ENCODE measurements at places on chromosomes 7 and 10.

DNA sequence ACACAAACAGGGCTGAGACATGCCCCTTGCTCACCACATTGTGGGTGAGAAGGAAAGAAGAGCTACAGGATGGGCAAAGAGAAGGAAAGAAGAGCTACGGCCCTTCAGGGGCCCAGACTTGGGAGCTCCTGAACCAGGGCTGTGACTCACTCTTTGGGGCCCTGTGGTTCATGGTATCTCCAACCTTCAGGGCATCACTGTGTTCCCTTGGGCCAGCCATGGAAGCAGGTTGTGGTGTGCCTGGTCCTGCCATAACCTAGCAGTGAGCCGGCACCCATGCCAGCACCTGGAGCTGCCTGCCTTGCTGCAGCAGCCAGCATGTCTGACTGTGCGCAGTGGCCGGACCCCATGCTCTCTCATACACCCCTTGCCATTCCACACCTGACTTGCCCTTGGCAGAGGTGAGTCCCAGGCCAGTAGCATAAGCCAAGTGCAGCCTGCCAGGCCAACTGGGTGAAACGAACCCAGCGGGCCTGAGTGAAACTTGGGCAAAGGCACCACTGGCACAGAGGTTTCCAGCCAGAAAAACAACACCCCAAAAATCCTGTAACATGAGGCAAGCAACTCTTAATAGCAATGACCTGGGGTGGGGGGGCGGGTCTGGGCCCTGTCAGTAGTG, 89.0 kb upstream of the CACUL1 start:
- DNase-seq: no peak

GRCh38 chr7:43648473-43649406, 65.8 kb downstream of the STK17A start:
- DNase-seq: peak; percentile 53

DNA sequence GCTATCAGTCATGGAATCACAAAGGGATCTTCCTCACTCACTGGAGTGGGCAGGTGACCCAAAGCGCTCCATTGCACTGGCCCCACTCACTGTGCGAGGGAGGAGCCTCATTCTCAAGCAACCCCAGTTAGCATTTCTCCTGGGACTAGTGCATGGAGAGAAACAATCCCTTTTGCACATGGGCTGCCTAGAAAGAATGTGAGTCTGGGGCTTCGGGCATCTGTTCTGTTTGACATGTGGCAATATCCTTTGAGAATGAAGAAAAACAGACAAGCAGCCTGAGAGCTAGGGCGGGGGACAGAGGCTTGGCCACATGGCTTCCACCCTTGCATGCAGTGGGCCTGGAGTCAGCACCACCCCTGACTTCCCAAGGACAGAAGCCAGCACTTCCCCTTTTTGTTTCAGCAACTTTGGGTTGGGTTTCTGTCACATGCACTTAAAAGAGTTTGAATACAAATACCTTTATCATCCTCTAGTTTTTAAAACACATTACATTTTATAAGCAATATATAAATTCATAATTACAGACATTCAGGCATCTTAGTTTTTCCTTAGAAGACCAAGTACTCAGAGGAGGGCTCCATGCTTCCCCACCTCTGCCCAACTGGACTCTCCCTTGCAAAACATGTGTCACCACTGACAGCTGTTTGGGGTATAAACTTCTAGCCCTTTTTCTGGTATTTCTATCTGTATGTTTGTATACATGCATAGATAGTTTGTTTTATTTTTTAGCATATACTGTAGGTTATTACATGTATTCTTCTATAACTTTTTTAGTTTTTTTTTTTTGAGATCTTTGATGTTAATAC, 73.8 kb downstream of the RBM20 start:
- DNase-seq: peak; percentile 19

GRCh38 chr7:13027321-13027720, 339.9 kb downstream of the ARL4A start:
- DNase-seq: no peak

DNA sequence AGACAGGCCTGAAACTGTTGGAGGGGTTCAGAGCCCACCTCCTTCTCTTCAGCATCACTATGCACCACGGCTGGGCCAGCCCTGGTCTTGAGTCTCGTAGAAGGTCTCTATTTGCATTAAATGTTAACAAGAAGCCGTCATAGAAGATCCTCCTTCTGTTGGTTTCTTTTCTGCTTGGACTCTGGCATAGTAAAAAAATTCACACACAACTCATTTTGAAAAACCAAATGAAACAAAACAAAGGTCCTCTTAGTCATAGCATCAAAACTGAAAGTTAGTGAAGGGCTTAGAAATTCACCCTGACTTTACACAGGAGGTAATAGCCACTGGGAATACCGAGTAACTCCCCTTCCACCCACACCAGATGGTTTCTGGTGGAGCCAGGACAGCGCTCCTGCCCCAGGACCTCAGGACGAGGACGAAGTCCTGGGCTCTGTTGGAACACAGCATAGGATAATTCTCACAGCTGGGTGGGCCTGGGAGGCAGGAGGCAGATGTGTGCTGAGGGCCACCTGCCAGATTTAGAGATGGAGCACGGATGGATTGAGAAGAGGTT, 248.4 kb upstream of the KLF6 start:
- DNase-seq: no peak

- DNase-seq: no peak
Measured at GRCh38 chr10:74837743-74838142, 11.3 kb downstream of the KAT6B start.

DNA sequence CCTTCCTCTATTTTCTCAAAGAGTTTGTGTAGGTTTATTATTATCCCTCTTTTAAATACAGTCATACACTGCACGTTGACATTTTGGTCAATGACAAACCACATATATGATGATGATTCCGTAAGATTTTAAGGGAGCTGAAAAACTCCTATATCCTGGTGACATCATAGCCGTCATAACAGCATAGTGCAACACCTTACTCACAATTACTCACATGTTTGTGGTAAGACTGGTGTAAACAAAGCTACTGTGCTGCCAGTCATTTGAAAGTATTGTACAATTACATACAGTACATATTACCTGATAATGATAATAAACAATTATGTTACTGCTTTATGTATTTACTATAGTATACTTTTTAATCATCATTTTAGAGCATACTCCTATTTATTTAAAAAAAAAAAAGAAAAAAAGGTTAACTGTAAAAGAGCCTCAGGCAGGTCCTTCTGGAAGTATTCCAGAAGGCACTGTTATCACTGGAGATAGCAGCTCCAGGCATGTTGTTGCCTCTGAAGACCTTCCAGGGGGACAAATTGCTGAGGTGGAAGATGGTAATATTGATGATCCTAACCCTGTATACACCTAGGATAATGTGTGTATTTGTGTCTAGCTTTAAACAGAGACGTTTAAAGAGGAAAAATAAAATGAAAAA, 123.3 kb upstream of the CDK1 start:
- no peak for DNase-seq
